Stimulated activated CD8-positive, alpha-beta memory T cell treated with anti-CD3 and anti-CD28 coated beads, Interleukin-4, amount 100 ng/mL, for 4 hours (primary cell): ENCODE measurements at places on chromosomes 3 and 15.

DNA sequence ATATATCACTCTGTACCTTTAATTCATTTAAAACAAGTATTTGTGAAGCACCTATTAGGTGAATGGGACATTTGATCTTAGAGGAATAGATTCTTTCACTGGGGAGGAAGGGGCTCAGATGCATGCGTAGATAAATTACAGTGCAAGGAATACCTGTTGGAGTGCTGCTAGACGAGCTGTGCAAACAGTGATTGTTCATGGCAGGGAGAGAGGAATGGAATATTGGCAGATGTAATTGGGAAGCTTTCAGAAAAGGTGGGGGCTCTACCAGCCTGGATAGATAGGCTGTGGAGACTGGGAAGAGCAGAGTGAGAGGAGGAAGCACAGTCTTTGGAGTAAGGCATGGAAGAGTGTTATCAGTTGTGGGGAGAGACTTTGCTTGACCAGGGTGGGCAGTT lies 116.8 kb downstream of the AKAP13 start:
- DNase-seq = no peak

DNA sequence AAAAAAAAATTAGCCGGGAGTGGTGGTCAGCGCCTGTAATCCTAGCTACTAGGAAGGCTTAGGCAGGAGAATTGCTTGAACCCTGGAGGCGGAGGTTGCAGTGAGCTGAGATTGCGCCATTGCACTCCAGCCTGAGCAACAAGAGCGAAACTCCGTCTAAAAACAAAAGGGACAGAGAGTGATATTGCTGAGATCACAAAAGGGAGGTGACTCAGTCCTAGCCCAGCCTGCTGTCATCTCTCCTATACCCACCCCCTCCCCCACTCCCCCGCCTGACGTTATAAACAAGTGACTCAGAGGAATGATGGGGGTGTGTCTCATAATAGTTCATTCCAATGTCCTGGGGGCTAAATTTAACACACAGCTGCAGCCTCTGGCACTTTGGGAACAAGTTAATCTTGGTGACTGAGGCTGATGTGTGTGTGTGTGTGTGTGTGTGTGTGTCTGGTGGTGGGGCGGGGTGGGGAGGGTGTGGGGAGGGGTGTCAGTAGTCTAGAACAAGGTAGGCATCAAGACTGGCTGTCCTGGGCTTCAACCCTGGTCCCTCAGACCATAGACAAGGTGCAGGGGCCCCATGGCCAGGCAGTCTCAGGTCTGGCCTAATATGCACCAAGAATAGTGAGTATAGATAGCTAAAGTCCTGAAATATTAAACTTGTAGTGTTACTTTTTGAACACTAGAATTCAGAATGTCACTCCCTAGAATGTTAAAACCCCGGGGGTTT lies 1.3 kb upstream of the KLHL40 start:
- DNase-seq = no peak

- no peak for DNase-seq
Measured at GRCh38 chr15:59866642-59867041, 137.5 kb upstream of the FOXB1 start.

GRCh38 chr15:91795235-91795634 lies 58.3 kb upstream of the SLCO3A1 start:
- no peak for DNase-seq

DNA sequence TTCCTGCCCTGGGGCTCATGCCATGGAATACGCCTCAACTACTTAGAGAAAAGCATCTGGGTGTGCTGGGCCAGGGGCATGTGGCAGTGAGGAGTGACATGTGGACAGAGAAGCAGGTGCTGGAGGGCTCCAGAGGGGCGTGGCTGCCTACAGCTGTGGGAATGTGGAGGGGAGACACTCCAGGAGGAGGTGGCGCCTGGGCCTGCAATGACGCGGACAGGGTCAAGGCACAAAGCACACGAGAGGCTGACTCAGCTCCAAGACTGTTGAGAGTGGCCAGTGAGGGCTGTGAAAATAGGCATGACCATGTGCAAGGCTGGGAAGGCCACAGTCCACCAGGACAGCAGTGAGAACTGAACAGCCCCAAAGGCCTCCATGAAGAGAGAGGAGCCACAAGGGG lies 48.5 kb downstream of the PTH1R start:
- no peak for DNase-seq

- no peak for DNase-seq
Measured at GRCh38 chr15:43052860-43053259, 53.0 kb downstream of the UBR1 start.

DNA sequence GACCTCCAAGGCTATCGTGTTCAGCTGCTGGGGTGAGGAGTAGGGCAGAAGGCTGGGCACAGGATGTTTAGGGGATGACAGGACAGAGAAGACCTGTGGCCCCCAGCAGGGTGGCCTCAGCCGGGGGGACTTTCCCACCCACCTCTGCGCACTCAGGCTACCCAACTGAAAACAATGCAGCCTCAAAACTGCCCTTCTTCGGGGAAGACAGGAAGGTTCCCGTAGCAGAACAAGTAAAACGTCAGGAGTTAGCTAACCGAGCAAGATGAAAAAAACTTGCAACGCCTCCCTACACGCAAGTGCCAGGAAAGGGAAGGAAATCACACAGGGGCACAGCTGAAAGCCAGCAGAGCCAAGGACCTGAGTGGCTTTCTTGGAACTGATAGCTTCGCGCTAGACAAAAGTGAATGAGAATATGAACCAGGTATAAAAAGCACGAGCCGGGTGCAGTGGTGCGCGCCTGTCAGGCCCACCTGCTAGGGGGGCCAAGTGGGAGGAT lies 38.4 kb upstream of the FURIN start:
- DNase-seq = no peak

DNA sequence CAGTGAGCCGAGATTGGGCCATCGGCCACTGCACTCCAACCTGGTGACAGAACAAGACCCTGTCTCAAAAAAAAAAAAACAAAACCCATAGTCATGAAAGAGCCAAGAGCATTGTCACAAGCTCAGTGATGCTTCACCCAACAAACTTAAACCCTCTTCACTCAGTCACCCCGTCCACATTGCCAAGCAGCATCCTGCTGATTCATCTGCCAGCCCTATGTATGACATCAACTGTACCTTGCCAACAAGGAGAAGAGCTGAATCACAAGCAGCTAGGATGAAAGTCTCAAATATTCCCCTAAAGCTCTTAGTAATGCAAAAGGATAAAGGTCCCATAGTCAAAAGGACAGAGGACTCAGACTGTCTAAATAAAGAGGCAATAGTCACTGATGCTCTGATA lies 90.0 kb downstream of the ANO10 start:
- DNase-seq = no peak

DNA sequence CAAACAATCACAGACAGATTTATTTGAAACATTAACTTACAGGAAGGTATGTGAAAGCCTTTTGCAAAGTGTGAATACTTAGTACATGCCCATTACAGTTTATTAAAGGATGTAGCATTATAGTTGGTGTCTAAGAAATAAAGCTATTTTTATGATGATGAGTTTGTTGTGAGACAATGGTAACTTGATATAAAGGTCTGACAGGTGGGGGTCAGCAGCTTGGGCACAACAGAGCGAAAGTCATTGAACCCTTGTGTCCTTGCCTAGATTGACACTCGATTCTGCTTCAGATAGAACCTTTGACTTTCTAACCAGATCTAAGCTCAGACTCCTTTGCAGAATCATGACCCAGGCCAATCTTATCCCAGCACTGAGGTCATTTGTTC lies 777.9 kb downstream of the NTRK3 start:
- no peak for DNase-seq

- no peak for DNase-seq
Measured at GRCh38 chr3:46995901-46996562, 16.6 kb downstream of the NBEAL2 start.

- no peak for DNase-seq
Measured at GRCh38 chr3:46870651-46871050, 6.9 kb upstream of the PTH1R start.

DNA sequence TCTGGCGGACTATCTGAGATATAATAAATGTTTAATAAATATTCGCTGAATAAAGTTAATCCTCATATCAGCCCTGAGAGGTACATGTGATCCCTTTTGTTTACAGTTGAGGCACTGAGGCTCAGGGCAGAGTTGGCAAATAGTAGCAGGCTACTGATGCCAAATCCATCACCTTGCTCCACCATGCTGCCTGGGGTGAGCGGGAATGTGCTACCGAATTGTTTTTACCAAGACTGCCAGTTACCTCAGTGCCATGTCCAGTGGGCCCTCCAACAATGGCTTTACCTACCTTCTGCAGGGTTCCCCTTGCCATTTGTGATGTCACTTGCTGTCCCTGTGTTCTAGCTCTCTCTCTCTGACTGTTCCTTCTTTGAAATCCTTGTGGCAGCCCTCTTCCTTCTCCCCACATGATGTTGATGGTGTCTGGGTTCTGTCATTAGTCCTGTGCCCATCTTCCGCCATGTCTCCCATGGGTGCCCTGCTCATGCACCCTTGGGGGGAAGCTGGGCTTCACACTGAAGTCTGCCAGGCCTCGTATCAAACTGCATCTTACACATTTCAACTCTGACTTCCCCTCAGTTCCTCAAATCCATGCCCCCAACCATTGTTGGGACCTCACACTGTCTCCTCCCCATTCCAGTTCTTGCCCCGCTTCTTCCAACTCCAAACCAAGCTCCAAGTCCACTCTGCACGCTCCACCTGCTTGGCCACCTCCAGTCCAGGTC lies 35.4 kb downstream of the SLCO2A1 start:
- no peak for DNase-seq

DNA sequence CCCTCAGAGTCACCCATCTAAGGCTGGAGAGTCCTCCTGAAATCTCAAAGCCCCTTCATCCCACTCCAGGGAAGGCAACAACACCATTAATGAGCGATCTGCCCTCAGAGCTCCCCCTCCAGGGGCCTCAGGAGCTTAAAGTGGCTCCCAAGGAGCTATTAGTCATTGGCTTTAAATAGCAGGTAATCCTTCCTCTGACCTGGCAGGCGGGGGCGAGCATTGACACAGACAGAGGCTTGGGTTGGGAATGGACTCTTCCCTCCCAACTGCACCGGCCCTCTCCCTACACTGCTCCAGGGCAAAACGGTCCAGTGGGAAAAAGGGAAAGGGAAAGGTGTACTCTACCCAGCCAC lies 1.4 kb downstream of the MFGE8 start:
- no peak for DNase-seq

- DNase-seq = no peak
Measured at GRCh38 chr3:126518779-126519177, 1.2 kb upstream of the UROC1 start.

GRCh38 chr15:84715441-84716035 lies 401 bp downstream of the SEC11A start:
- DNase-seq = no peak

- DNase-seq = no peak
Measured at GRCh38 chr3:132857317-132857716, 135.1 kb upstream of the NPHP3 start.

DNA sequence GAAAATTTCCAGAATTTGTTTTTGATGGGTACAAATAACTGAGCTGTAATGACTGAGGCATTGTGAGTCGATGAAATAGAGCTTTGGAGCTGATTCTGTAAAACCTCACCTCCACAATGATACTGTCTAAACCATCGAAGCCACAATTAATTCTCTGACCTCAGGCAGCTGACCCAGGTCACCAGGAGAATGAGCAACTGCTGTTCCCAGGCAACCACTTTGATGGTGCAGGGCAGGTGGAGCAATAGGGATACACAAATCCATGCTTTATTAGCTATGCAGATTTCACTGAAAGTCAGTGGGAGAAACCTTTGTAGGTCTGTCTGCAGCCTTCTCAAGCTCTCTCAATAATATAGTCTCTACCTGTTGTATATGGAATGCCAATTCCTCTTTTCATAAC lies 204.4 kb downstream of the RYR3 start:
- DNase-seq = no peak

GRCh38 chr3:65995030-65995429 lies 43.7 kb downstream of the MAGI1 start:
- no peak for DNase-seq

DNA sequence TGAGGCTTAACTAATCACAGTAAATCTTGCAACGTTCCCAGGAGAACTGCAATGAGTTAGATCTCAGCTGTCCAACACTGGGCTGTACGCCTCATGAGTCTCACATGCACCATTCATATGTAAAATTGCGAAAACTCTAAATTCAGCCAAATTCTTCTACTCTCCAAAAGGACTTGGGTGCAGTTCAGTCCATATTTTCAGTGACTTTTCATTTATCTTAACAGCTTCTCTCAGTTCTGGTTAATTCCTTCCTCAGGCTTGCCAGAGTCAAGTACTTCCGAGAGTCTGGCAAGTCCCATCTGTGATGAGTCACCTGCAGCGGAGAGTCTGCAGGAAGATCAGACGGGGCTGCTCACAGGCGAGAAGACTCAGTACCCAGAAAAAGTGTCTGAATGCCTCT lies 11.5 kb downstream of the CCDC80 start:
- DNase-seq = no peak

GRCh38 chr15:92869263-92869940 lies 30.7 kb upstream of the CHD2 start:
- no peak for DNase-seq

GRCh38 chr3:123733805-123734526 lies 149.1 kb upstream of the HACD2 start:
- DNase-seq = no peak

GRCh38 chr15:45660231-45660979 lies 25.6 kb downstream of the SQOR start:
- no peak for DNase-seq

DNA sequence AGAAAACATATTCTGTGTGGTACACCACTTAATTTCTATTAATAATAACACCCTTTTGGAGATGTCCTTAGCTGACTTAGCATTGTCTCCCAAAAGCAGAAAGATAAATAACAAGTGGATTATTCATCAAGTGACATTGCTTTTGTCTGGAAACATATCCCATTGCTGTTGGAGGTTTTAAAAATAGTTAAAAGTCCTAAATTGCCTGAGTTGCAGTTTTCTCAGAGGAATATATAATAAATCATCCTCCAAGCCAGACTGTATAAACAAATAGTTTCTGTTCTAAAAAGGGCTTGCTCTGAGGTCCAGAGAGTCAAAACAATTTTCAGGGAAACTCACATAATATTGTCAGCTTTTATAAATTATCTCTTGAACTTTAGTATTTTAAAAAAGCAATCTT lies 60.4 kb upstream of the CD96 start:
- DNase-seq = no peak

- no peak for DNase-seq
Measured at GRCh38 chr15:89632563-89633430, 22.5 kb downstream of the KIF7 start.
